ENCODE measurements at places on chromosomes 6 and 20.

GRCh38 chr20:39210341-39211036 is 248.3 kb downstream of the DHX35 start:
- DNase-seq: no peak

DNA sequence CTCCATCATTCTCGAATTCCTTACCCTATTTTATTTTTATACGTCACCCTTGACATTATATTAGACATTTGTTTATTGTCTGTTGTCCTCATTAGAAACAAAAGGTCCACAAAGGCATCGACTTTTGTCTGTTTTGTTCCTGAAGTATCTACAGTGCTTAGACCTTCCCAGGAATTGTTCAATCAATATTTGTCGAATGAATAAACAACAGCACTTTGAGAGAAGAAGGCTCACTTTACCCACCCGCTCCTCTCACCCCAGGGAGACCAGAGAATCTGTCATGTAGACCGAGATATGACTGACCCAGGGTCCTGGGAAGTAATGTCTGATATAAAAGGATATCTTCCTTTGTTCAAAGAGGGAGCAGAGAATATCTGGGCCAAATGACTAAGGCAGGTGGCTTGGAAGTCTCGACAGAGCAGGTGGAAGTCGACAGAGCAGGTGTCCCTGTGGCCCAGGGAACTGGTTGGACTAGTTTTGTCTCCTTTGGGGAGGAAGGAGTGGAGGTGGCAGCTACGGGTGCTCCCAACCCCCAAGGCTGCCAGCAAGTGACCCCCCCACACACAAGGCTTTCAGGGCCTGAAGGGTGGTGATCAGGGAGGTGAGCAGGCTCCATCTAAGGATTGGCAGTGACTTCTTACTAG is 14.8 kb upstream of the CHMP4B start:
- DNase-seq: no peak

GRCh38 chr6:5762561-5762968 is 244.2 kb downstream of the NRN1 start:
- no peak for DNase-seq

GRCh38 chr6:89787660-89788328 is 31.8 kb downstream of the MDN1 start:
- no peak for DNase-seq

DNA sequence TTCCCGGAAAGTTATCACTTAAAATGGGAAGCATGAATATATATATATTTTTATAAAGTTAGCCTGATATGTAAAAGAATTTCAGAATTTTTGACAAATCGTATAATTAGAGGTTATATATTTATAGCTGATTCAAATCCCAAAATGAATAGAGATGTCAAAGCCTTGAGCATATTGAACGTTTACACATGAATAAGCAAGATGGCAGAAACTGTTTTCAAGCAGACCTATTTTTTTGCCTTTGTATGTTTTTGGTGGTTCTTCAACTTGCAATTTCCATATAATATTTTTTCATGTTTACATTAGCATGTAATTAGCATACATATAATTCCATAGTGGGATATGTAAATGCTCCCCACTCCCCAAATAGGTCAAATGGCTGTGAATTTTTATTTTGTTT is 189.9 kb downstream of the PRL start:
- DNase-seq: no peak

All from omental fat pad (tissue), 4 donors.